ENCODE measurements at places on chromosomes 4 and X. TPM values are rescaled to one million over a fixed set of nuclear protein-coding genes. Genes with fewer than 3 reads are reported as not detected.

The VCX gene
- 2.8 TPM for total RNA-seq

The GNPDA2 gene
- 49.7 TPM for total RNA-seq

The ASB5 gene
- total RNA-seq, result 0.12 TPM

The MTM1 gene
- 13.1 TPM for total RNA-seq

The MED12 gene
- total RNA-seq, result 26.8 TPM

The UGT2B10 gene
- not detected for total RNA-seq

The SERTM2 gene
- total RNA-seq, result not detected

The S100P gene
- total RNA-seq, result not detected

The CENPVL2 gene
- total RNA-seq, result not detected

The EPHA5 gene
- not detected for total RNA-seq

The SNCA gene
- not detected for total RNA-seq

The GPR143 gene
- 1.4 TPM for total RNA-seq

The PCSK1N gene
- 16.5 TPM for total RNA-seq

The SSX4B gene
- not detected for total RNA-seq

The DRD5 gene
- total RNA-seq, result not detected

The ADAD1 gene
- total RNA-seq, result not detected

The CT47B1 gene
- not detected for total RNA-seq

The SHOX gene
- total RNA-seq, result not detected
